Lower leg skin (tissue), 4 donors: ENCODE measurements at places on chromosomes 11 and 22.

GRCh38 chr11:128210148-128210940 lies 377.0 kb downstream of the ETS1 start:
- no peak for DNase-seq

- DNase-seq: no peak
Observed at GRCh38 chr22:36510966-36511881, 4.4 kb upstream of the FOXRED2 start.

GRCh38 chr11:63020671-63021291 lies 5.1 kb upstream of the SLC22A8 start:
- peak; percentile 75 for DNase-seq

DNA sequence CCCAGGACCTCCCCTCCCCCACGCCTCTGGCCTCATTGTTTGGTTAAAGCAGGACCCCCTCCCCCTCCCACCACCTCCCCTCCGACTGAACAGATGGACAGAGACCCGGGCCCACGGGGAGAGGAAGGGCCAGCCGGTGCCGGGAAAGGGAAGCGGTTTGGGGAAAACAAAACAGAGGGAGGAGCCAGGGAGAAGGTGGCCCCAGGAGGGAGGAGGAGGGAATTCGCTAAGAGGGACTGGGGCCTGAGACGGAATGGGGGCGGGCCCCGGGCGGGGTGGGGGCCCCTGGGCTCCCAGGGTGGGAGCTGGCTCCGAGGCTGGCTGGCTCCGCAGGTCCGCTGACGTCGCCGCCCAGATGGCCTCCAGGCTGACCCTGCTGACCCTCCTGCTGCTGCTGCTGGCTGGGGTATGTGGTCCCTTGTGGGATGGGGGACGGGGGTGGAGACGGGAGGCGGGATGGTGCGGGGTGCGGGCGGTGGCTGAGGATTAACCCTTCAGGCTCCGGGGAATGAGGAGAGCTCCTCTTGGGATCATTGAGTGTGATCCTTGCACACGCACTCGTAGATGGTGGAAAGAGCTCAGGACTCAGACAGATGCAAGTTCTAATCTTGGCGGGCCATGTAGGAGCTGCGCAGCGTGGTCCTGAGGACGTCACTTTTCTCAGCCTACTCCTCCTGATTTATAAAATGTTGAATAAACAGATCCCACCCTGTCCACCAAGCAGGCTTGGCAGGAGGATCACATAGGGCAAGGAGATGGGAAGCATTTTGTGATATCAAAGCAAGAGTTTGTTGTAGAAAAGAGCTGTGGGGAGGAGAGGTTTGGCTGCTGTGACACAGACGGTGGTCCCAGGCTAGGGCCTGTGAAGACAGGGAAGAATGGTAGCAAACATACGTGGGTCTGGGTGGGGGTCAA lies 688 bp downstream of the SERPING1 start:
- DNase-seq: peak; percentile 73

DNA sequence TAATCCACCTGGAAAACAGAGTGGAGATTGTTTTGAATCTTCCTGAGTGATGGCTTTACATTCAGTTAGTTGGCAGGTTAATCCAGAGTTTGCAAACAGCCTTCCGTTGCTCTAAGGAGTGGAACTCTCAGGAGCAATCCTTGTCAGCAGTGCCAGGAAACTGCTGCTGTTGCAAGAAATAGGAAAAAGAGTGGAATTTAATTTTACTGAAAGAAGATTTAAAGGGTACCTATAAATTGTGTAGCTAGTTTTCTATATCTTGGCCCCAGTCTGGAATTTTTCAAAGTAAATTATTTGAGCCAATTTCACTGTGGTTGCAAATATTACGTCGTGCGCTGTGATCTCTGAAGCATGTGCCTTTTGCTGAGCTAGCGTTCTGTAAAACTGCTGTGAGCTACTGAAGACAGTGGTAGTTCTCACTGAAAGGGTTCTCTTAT lies 55.5 kb upstream of the SLC5A12 start:
- no peak for DNase-seq

DNA sequence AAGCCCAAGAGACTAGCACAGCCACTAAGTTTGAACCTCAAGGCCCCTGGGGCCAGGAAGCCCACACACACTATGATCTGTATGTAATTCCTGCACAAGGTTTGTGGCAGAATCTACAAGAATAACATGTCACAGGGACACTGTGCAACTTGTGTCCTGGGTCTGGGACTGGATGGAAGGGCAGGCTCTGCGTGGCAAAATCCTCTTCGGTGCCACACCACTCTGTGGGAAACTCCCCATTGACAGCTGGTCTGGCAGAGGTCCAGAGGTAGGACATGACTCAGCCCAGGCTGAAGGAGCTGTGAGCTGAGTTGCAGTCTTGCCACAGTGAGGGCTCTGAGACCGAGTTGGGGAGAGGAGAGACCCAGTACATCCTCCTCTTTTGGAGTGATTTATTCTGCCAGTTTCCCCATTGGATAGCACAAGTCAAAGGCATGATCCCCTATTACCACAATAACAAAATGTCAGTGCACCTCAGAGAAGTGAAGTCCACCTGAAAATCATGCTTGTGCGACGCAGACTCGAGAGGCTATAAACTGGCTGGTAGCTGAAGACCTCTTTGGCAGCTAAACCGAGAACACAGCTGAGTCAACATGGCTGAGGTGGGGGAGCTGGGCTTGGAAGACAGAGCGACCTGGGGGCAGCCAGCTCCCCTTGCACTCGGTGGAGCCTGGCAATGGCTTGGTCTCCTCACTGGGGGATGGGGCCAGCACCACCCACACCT lies 23.3 kb upstream of the SERPIND1 start:
- peak; percentile 69 for DNase-seq

GRCh38 chr11:130178441-130179339 lies 19.1 kb downstream of the ST14 start:
- DNase-seq: no peak

- no peak for DNase-seq
Observed at GRCh38 chr11:41003339-41004282, 455.8 kb downstream of the LRRC4C start.

DNA sequence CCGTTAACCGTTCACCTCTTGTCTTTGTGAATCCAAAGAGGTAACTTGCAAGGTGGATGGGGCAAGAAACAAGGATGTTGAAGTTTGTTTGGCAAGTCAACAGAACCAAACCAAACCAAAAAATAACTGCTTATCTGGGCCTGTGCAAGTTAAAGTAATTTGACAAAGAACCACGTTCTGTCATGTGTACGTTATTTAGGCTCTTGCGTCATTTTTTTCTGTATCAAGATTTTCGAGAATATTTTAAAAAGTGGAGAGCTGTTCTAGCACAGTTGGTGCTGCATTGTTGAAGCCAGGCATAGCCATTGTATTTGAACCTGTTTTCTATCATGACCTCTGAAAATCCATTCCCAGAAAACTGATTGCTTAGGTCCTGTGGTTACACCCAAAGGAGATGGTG lies 55.1 kb downstream of the PARVA start:
- no peak for DNase-seq

DNA sequence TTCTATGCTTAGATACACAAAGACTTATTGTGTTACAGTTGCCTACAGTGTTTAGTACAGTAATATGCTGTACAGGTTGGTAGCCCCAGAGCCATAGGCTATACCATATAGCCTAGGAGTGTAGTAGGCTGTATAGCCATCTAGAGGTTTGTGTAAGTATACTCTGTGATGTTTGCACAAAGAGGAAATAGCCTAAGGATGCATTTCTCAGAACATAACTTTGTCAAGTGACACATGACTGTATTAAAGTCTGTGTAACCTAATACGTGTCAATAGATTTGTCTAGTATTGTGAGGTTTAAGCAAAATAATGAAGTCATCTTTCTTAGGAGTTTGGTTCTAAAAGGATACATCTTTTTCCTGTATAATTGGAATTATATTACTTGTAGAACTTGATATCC lies 5.5 kb downstream of the ZC3H12C start:
- DNase-seq: no peak

DNA sequence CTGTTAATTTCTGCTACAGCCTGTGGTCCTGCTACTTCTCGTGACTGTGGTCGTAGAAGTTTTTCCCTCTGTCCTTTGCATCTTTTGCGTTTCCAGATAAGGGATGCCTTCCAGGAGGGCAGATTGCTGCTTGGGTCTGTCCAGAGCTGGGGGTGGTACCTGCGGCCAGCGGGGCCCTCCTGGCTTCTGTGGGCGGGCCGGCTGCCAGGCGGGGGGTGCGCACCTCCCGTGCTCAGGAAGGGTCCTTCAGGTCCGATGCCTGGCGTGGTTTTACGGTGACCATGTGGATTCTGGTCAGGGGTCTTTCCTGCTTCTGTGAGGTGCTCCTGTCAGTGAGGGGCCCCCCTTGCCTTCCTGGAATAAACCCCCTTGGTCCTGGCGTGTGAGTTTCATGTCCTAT lies 84.8 kb downstream of the KCNQ1 start:
- DNase-seq: peak; percentile 70

GRCh38 chr11:75271730-75272129 lies 31.2 kb downstream of the TPBGL start:
- DNase-seq: peak; percentile 28
